Muscle of arm (tissue), 14 donors: ENCODE measurements at places on chromosomes 6 and 20.

- DNase-seq: no peak
Observed at GRCh38 chr20:47480239-47480638, 21.4 kb upstream of the NCOA3 start.

- DNase-seq: no peak
Observed at GRCh38 chr6:152290693-152291092, 346.5 kb downstream of the SYNE1 start.

DNA sequence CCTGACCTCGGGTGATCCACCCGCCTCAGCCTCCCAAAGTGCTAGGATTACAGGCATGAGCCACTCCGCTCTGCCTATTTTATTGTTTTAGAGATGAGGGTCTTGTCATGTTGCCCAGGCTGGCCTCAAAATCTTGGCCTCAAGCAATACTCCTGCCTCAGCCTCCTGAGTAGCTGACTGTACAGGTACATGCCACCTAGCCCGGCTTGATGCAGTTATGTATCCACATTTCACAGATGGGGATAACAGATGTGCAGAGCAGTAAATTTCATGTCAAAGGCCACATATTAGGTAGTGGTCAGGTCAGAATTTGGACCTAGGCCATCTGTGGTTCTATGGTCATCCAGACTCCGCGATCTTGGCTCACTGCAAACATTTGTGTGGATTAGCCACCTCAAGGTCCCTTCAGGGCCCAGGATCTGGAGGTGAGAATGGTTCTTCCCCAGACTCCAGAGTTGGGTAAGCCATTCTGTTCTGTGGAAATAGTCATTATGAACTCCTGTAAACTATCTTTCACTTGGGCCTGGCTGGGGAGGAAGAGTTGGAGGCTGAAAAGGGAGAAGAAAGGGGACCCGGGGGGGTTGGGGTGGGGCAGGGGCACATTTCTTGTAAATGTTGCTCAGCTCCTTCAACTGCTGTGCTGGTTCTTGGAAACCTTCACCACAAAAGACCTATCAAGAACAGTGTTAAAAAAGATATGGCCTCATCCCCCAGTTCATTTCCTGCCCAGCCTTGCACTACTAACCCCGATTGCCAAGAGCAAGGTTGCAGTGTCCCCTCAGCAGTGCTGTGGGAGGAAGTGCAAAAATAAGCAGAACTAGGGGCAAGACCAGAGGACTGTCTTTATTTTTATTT is 13.0 kb downstream of the PIM1 start:
- DNase-seq: no peak

DNA sequence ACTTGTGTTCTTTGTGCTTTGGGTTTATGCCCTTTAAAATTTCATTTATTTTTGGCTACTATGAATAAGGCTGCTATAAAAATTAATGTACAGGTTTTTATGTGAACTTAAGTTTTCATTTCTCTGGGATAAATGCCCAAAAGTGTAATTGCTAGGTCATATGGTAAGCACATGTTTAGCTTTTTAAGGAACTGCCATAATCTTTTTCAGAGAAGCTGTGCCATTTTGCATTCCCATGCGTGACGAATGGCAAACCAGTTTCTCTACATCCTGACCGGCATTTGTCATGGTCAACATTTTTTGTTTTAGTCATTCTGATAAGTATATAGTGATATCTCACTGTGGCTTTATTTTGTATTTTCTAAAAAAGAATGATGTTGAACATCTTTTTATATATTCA is 236.0 kb upstream of the SGK1 start:
- no peak for DNase-seq

GRCh38 chr6:35178932-35179832 is 34.6 kb upstream of the SCUBE3 start:
- no peak for DNase-seq

DNA sequence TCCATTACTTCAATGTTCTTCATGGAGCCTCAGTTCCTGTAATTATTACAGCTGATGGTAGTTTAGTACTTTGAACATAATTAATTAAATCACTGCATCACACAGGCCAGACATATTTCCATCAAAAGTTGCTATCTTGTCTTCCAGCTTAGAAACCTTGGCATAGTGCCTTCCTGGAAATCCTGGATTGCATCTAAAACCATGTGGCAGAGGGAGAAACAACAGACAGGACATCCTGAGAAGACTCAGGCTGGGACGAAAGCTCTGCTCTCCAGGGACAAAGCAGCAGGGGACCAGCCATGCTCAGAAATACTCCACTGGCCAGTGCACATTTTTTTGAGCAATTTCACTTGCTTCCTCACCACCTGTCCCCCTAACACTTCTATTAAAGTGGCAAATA is 55.3 kb downstream of the TBX18 start:
- DNase-seq: no peak

- DNase-seq: no peak
Observed at GRCh38 chr6:168403370-168404005, 37.5 kb upstream of the SMOC2 start.

DNA sequence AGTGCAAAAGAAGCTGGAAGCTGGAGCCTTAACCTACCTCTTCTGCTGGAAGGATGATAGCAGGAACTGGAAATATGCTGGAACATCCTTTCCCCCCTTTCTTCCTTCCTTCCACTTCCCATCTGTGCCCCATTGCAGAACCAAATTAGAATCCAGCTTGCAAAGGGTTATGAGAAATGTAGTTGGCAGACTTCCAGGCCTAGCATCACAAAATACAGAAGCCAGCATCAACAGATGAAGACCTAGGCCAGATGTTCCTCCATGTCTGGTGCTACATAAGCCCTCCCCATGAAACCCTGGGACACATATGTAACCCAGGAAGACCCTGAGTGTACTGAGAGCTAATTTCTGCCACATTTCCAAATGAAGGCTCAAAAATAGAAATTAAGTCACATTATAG is 40.0 kb upstream of the TFAP2B start:
- no peak for DNase-seq

DNA sequence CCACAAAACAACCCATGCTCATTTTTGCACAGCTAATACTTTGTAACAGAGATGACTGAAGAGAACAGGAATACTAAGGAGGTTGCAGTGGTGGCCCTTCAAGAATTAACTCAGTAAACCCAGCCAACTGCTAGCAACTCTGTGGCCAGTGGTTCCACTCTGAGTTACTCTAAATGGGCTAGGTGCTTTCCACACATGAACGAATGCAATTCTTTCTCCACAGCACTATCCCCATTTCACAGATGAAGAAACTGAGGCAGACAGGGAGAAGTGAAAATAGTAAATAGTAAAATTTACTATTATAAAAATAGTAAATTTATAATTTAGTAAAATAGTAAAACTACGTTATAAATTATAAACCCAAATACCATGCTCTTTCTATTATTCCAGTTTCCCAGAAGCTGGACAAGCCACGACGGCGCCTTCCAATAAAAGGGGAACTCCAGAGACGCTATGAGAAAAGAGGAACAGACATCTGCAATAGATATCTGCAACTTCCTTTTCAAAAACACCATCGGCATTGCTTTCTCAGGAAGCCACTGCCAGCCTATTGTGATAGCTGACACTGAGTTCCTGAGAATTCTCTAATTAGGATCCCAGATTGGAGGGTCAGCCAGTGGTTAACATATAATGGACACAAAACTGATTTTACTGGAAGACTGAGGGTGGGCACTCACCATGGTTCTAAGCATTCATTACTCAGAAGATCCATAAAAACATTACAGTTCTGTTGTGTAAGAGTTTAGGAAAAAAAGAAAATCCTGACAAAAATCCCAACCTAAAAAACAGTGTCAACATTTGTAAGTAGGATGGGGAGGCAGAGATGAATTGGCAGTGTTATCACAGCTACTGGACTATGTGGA is 16.2 kb downstream of the FKBP1A start:
- no peak for DNase-seq
